K562 (cell line): ENCODE measurements at places on chromosomes 11 and 22.

DNA sequence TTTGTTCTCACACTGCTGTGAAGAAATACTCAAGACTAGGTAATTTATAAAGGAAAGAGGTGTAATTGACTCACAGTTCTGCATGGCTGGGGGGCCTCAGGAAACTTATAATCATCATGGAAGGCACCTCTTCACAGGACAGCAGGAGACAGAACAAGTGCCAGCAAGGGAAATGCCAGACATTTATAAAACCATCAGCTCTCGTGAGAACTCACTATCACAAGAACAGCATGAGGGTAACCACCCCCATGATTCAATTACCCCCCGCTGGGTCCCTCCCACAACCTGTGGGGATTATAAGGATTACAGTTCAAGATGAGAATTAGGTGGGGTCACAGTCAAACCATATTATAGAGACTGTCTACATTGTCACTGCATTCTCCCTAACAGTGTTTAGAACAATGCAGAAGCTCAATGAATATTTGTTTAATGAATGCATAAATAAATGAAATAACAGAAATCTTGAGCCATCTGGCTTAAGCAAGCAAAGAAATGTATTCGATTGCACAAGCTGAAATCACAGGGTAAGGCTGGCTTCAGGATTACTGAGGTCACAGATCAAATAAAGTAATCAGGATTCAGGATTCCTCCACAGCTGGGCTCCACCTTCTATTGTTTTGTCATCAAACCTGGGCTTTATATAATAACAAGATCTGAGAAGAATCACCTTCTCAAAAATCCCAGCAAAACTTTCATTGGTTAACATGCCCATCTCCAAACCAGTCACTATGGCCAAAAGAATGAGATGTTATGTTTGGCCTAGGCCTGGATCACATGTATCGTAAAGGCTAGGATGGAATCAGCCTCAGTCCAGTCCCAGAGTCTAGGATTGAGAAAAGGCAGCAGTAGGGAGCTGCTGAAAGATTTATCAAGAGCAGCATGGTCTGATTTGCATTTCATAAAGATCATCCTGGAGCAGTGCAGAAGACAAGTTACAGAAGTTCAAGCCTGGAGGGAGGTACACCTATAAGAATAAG is 137.8 kb upstream of the UBASH3B start:
- DNase-seq = no peak

- DNase-seq = peak; percentile 83
Observed at GRCh38 chr22:22745225-22746060, 101.0 kb downstream of the GGTLC2 start.

- DNase-seq = no peak
Observed at GRCh38 chr22:49017482-49018329, 810.0 kb downstream of the BRD1 start.

- DNase-seq = no peak
Observed at GRCh38 chr11:58061813-58062212, 31.1 kb downstream of the OR6Q1 start.

GRCh38 chr11:100816823-100817222 is 129.7 kb downstream of the ARHGAP42 start:
- no peak for DNase-seq

- no peak for DNase-seq
Observed at GRCh38 chr22:24402460-24403192, 24.8 kb upstream of the ADORA2A start.

DNA sequence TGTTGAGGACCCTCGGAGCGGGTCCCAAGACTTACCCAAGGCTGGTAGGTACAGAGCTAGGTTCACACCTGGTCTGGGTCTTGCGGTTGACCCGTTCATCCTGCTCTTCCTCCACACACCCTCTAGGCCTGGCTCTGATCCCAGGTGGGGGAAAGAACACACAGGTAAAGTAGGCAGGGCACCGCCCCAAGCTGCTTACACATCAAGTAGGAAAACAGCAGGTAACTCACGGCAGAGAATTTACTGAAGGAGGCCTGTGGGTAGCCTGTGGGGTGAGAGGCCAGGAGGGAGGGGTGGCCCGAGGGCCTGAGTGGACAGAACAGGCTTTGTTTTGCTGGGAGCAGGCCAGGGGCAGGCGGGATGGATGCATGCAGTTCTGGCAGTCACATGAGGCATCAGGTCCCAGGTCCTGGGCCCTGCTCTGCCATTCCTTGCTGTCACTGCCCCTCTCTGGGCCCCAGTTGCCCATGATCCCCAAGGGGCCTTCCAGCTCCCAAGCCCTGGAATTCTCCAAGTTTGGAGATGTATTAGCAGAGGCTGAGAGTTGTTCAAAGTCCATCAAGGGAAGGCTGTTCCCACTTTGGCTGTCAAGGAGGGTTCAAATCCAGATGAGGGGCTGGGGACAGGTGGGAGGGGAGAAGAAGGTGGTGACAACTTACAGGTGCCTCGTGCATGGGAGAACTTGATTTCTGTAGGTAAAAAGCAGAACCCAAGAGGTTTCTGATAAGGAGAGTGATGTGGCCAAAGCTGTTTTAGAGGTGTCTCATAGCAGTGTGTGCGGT is 5.7 kb downstream of the TSKU start:
- DNase-seq = no peak

DNA sequence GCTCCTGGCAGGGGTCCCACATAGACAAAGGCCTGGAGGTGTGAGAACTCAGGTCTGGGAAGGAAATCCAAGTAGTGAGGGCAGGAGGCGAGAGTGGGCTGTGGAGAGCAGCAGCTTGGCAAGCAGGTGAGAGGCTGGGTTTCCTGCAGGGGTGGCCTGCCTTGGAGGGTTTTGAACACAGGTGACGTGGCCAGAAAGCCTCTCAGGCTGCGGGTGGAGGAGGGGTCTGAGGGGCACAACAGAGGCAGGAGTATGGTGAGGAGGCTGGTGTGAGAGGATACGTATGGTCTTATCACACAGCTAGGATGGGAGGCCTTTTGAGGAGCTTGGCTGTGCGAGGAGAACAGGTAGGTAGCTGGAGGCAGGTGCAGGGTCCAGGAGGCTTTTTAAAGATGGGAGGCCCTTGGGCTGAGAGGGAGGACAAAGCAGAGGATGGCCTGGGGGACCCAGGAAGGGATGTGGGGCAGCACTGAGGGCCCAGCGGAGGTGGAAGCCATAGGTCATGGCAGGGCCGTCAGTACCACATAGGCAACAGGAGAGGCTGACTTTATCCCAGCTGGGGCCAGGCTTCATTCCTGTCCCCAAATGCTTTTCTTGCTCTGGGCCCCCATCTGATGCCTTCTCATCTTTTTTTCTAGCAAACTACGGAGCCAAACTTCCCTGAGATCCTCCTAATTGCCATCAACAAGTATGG is 84.4 kb downstream of the MYO7A start:
- DNase-seq = no peak

- no peak for DNase-seq
Observed at GRCh38 chr22:35620624-35621251, 3.6 kb upstream of the MB start.

- DNase-seq = peak; percentile 25
Observed at GRCh38 chr11:125393331-125393730, 102.7 kb downstream of the FEZ1 start.

DNA sequence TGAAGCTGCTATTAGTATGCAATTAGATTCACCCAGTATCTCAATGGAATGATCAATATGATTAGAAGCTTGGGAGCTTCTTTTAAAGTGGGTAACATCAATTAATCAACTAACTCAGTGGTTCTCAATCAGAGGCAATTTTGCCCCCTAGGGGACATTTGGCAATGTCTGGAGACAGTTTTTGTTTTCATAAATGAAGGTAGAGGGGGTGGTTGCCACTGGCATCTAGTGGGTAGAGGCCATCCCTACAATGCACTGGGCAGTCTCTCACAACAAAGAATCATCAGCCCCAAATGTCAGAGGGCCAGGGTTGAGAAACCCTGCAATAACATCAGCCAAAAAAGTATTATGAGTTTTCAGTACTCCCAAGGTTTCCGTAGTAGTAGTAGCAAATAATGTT is 5.9 kb upstream of the AMOTL1 start:
- DNase-seq = no peak

DNA sequence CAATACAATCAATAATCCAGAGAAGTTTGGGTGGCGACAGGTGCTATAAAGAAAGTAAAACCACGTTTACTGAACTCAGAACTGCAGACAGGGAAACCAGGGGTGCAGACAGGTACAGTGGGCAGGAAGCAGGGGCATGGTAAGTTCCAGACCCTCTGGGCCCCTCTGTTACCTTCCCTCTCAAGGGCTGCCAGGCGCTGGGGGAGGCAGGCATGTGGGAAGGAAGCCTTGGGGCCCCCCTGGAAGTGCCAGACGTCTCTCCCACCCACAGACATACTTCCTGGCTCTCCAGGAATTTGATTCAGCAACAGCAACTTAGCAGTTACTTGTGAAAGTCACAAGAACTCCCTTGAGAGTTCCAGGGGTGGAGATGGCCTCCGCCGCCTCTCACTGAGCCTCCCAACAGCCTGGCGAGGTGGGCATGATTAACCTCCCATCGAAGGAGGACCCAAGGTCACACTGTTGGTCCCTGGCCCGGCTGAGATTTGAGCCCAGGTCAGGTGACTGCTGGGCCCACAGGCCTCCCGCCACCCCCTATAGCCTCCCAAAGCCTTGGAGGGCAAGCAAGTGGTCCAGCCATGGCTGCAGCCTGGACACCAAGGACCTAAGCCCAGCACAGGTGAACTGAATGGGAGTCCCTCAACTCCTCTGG is 14.1 kb upstream of the TSKU start:
- DNase-seq = no peak

- no peak for DNase-seq
Observed at GRCh38 chr22:47797342-47797945, 1035.0 kb downstream of the TBC1D22A start.
